ENCODE measurements at places on chromosomes 13 and 19. TPM values are rescaled to one million over a fixed set of nuclear protein-coding genes. Genes with fewer than 3 reads are reported as not detected.

The MYO16 gene
- total RNA-seq: 0.08 TPM

The ANKLE1 gene
- 0.96 TPM for total RNA-seq

The KLF1 gene
- total RNA-seq: not detected

The CEACAM16 gene
- not detected for total RNA-seq

The ZNF628 gene
- total RNA-seq: 3.2 TPM

The CGB2 gene
- total RNA-seq: not detected

The OR7A5 gene
- 0.16 TPM for total RNA-seq

The SDHAF1 gene
- 42.5 TPM for total RNA-seq

The ZNF546 gene
- total RNA-seq: 3.8 TPM

The TYROBP gene
- total RNA-seq: not detected

The AZU1 gene
- total RNA-seq: not detected

The JUNB gene
- 481 TPM for total RNA-seq

The BRCA2 gene
- total RNA-seq: 4.1 TPM

The SMG9 gene
- 6.9 TPM for total RNA-seq

The CBY2 gene
- not detected for total RNA-seq

The KISS1R gene
- 0.39 TPM for total RNA-seq

The ATXN8OS gene
- total RNA-seq: not detected

The ICAM5 gene
- 26.7 TPM for total RNA-seq

The C5AR1 gene
- not detected for total RNA-seq
